ENCODE measurements at places on chromosomes 5 and 9. TPM values are rescaled to one million over a fixed set of nuclear protein-coding genes. Genes with fewer than 3 reads are reported as not detected.

- no peak for DNase-seq
Measured at GRCh38 chr9:93246526-93246925, 62.6 kb downstream of the WNK2 start.

DNA sequence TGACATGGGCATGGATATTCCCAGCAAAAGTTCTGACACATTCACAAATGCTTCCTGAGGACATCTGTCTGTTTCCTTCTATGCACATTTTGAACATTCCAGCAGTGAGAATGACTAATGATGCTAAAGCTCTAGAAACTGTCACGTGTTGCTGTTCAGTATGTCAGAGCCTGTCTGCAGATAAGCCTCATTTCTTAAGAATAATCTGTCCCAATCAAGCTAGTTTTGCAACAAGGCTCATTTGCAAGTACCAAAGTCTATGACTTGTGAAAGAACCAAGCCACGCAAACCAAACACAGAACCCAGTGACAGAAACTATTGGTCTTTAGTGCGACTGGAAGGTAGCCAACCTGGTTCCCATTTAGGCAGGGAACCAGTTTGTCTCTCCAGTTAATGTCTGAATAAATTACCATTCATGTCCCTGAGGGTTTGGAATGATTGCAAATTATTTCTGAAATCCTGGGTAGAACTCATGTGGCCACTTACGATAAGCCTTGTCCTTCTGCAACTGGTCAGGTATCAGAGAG, 178.5 kb downstream of the C9orf152 start:
- DNase-seq, result no peak

CCNI2 gene
- total RNA-seq, result 13.7 TPM

DNA sequence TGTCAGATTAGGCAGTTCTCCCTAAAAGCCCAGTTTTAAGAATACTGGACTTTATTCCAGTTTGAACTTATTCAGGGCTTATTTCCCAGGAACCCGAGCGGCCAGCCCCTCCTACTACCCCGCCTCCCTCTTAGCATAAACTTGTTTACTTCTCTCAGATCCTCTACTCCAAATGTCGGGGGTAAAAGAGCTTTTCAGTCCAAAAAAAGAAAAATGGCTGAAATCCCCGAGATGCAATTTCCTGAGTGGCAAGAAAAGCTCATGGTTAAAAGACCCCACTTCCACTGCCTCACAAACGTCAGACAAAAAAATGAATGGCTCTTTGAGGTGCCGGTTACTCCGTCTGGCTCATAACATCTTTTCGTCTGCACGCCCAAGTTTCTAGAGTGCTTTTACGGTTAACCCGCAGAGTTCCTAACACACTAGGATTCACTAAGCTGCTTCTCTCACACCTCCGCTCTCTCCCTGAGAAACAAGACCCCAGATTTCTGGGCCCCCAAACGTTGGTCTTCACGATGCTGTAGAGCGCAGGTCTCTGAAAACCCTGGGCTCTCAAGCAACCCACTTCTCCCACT, 402 bp downstream of the BRD8 start:
- DNase-seq, result no peak

DNA sequence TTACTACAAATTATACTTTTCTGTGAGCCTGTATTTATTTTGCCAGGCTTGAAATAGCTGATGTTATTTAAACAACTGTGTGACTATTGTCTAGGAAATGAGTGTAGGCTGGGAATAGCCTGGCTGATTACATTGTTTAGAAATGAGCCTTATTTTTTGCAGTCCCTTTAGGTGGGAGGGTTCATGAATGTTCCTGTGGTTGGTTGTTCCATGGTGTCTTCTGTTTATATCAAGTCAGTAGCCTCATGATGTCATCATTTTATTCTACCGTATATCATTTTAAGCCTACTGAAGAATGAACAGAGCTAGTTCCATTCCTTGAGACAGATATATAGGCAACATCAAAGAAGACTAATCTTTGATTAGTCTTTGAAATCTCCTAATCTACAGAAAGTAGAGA, 53.1 kb downstream of the MAP1B start:
- no peak for DNase-seq

GRCh38 chr9:134590240-134591081, 51.1 kb upstream of the COL5A1 start:
- DNase-seq, result no peak

DNA sequence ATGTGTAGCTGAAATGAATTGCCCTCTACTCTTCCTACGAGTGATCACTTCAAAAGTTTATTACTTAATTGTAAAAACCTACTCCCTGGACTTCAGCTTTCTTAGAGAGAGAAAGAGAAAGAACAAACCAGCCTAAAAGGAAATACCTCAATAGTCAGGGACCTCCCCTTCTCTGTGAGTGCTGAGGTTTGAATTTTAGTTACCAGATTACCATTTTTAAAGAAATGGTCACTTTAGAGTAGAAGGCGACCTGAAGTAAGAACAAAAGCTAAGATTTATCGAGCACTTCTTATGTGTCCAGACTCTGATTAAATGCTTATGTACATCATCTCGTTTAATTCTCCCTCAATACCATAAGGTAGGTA, 11.3 kb downstream of the RAPGEF1 start:
- no peak for DNase-seq

- no peak for DNase-seq
Measured at GRCh38 chr5:30880514-30880913, 313.0 kb upstream of the CDH6 start.

Data from T-helper 17 cell (primary cell).